ENCODE measurements at places on chromosomes 3 and 15. TPM values are rescaled to one million over a fixed set of nuclear protein-coding genes. Genes with fewer than 3 reads are reported as not detected.

STAC gene
- 1.1 TPM for total RNA-seq

DAPK2 gene
- total RNA-seq: 0.53 TPM

NR2E3 gene
- 0.26 TPM for total RNA-seq

GNB4 gene
- 10.9 TPM for total RNA-seq

MUC20 gene
- 6.8 TPM for total RNA-seq

POLQ gene
- total RNA-seq: 1.3 TPM

FXR1 gene
- total RNA-seq: 112 TPM

AMOTL2 gene
- total RNA-seq: 54.2 TPM

ZPLD1 gene
- 2.6 TPM for total RNA-seq

XCR1 gene
- total RNA-seq: under 0.01 TPM

CDV3 gene
- 232 TPM for total RNA-seq

HIGD2B gene
- not detected for total RNA-seq

C3orf70 gene
- total RNA-seq: under 0.01 TPM

FSTL1 gene
- 45.6 TPM for total RNA-seq

COPS2 gene
- total RNA-seq: 32.9 TPM

SLC24A5 gene
- not detected for total RNA-seq

GRK7 gene
- not detected for total RNA-seq

CSPG4 gene
- total RNA-seq: 6.3 TPM

SLMAP gene
- total RNA-seq: 67.5 TPM

FAM81A gene
- total RNA-seq: 0.26 TPM

GOLGA8T gene
- total RNA-seq: 0.13 TPM

MCF2L2 gene
- total RNA-seq: 0.26 TPM

CHDH gene
- total RNA-seq: under 0.01 TPM

RASSF1 gene
- 15.5 TPM for total RNA-seq

GXYLT2 gene
- total RNA-seq: 0.79 TPM

CPNE9 gene
- not detected for total RNA-seq

RYR3 gene
- total RNA-seq: under 0.01 TPM

CHAC1 gene
- 59.8 TPM for total RNA-seq

COX5A gene
- total RNA-seq: 66.6 TPM
